ENCODE measurements at places on chromosomes 16 and 17.

GRCh38 chr16:83501481-83501880 is 306.3 kb upstream of the HSBP1 start:
- no peak for DNase-seq

GRCh38 chr16:189604-190186 is 9.4 kb downstream of the HBQ1 start:
- no peak for DNase-seq

DNA sequence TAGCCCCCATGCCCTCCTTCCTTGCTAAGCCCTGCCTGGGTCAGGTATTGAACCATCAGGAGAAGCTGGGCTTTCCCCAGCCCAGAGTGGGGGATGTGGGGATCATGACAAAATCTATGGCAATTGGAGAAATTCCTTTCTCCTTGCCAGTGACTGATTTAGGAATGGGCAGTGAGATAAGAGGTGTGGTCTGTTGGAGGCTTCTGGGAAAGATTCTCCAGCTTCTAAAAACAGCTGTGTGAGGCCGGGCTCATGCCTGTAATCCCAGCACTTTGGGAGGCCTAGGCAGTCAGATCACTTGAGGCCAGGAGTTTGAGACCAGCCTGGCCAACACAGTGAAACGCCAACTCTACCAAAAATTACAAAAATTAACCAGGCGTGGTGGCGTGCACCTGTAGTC is 69.1 kb downstream of the SRCIN1 start:
- DNase-seq = no peak

DNA sequence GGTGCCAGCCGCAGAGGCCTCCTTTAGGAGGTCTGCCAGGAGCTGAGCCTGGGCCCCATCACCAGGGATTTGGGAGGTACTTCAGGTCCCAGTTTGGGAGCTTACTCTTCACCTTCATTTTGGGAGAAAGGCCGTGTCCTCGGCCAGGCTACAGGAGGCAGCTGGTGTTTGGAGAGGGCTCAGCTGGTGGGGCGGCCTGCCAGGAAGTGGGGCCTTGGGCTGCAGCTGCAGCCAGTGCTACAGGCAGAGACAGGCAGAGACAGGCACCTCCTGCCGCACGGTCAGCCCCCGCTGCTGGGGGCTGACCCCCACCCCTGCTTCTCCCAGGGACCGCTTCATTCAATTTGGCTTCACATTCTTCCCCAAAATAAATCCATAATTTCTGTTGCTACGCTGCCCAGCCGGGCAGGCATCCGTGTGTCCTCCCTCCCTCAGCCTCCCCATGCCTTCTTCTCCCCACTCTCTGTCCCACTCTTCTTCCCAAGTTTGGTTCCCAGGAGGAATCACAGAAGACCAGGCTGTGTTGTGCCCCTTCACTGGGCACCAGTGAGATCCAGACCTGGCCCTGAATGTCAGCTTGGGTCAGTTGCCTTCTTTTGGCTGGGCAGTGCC is 6.1 kb downstream of the TMEM235 start:
- no peak for DNase-seq

DNA sequence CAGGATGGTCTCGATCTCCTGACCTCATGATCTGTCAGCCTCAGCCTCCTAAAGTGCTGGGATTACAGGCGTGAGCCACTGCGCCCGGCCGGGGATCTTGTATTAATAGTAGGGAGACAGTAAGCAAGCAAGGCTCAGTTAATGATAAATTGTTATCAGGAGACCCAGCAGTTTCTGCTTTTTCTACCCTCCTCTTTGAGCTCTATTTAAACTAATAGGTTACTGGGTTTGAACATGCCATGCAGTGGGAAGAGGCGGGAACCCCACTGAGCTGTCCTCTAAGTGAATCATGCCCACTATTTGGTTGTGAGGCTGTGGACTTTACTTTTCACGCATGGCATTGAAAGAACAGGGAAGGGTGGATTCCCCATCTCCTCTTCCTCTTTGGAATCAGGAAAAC is 223.9 kb downstream of the WWOX start:
- DNase-seq = no peak

DNA sequence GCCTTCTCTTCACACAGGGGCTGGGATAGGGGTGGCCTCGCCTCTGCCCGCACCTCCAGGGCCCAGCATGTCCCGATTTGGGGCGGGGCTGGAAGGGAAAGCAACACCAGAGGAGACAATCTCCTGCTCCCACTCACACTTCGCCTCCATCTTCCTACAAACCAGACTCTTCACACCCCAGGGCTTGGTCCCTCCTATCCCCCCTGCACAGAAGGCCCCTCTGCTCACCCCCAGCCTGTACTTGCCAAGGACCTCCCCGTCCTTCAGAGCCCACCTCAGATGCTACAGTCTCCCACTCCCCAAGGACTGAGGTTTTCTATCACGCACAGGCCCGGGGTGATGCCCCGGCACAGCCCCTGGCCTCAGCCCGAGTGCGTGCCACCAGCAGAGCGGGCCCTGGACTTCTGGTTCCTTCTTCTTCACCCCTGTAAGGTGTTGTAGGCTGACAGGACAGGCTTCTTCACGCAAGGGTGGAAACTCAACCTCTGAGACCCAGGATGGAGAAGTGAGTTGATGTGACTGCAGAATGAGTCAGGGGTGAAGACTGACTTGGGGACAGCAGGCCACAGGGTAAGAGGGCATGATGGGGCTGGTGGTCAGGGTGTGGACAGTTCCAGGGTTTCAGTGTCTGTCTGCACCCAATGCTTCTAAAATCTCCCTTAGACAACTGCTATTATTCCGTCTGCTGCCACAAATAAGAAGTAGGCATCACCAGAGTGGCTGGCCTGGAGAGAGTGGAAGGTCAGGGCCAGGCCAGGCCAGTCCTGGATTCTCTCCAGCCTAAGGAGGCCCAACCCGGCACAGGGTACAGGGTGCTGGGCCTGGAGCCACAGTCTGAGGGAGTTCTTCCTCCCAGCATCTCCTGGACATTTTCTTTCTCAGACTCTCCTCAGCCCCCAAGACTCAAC is 2.5 kb downstream of the ITGAE start:
- DNase-seq = no peak

GRCh38 chr17:44416558-44417289 is 27.3 kb upstream of the ITGA2B start:
- no peak for DNase-seq

All from effector memory CD4-positive, alpha-beta T cell (primary cell).